ENCODE measurements at places on chromosomes 12 and 14. TPM values are rescaled to one million over a fixed set of nuclear protein-coding genes. Genes with fewer than 3 reads are reported as not detected.

Gene SMCO2
- 1.4 TPM for total RNA-seq

Gene WIF1
- total RNA-seq, result not detected

Gene GLI1
- total RNA-seq, result 1.5 TPM

Gene CEBPE
- total RNA-seq, result not detected

Gene RPGRIP1
- total RNA-seq, result not detected

Gene KRT72
- not detected for total RNA-seq

Gene TMTC2
- 3.0 TPM for total RNA-seq

Gene GARIN6
- total RNA-seq, result not detected

Gene MYO1H
- not detected for total RNA-seq

Gene TGFB3
- total RNA-seq, result 3.9 TPM

Gene RAD9B
- 0.41 TPM for total RNA-seq

Gene SAMD15
- total RNA-seq, result 0.41 TPM

Gene TSPAN11
- total RNA-seq, result not detected

Gene ERBB3
- 0.71 TPM for total RNA-seq

Gene ANKS1B
- total RNA-seq, result 0.76 TPM

Gene IKZF4
- 34.8 TPM for total RNA-seq

Gene NRXN3
- 0.07 TPM for total RNA-seq

Gene KRT83
- total RNA-seq, result not detected

Gene CCDC197
- 0.11 TPM for total RNA-seq

Gene FITM1
- total RNA-seq, result 1.0 TPM

Gene PKP2
- total RNA-seq, result 0.11 TPM

Gene SLC35F4
- total RNA-seq, result not detected

Gene CDKL1
- 3.6 TPM for total RNA-seq

Gene CBLN3
- 5.4 TPM for total RNA-seq

Gene ITFG2
- total RNA-seq, result 43.4 TPM

Gene IGF1
- 1.6 TPM for total RNA-seq

Gene HOXC9
- total RNA-seq, result not detected

Gene CLECL1
- total RNA-seq, result 16.8 TPM

Gene KLRC4
- total RNA-seq, result not detected

Gene BDKRB2
- total RNA-seq, result not detected

Gene ADAM21
- total RNA-seq, result not detected

Gene KCNA1
- not detected for total RNA-seq

Gene TC2N
- 19.9 TPM for total RNA-seq

Gene AGAP2
- total RNA-seq, result 29.0 TPM

Gene FOXN4
- not detected for total RNA-seq
